ENCODE measurements at places on chromosomes 13 and 19. TPM values are rescaled to one million over a fixed set of nuclear protein-coding genes. Genes with fewer than 3 reads are reported as not detected.
A peak's percentile ranks its signal among the peaks of the same experiment; 100 is the strongest.

DNA sequence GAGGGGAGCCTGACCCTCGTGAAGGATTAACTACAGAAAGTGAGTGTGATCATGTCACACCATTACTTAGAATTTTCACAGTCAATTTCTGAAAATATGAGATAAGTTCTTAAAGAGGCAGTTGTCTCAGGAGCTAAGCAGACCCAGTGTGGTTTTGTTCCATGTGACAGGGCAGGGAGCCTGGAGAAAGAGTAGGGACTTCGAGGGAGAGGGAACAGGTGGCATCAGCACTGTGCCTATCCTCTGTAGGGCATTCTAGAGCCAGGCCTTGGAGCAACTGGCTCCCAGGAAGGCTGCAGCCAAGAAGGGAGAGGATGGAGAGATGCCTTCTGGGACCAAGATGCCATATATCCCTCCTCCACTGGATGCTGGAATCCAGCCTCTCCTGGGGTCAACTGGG is 183.0 kb downstream of the TSHZ3 start:
- peak; percentile 32 for DNase-seq

GRCh38 chr13:82569581-82569980 is 1312.7 kb downstream of the SLITRK1 start:
- DNase-seq = no peak

DNA sequence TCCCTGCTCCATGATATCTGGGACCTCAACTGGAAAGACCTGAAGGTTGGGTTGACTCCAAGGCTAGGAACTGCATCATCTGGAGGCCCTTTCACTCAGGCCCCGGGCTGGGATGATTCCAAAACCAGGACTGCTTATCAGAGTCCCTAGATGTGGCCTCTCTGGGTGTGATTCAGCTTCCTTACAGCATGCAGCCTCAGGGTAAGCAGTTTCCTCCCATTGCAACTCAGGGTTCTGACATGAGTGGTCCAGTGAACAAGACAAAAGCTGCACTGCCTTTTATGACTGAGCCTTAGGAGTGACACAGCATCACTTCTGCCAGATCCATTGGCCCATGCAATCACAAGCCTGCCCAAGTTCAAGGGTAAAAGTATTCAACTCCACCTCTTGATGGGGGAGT is 502.8 kb downstream of the COG6 start:
- DNase-seq = no peak

DNA sequence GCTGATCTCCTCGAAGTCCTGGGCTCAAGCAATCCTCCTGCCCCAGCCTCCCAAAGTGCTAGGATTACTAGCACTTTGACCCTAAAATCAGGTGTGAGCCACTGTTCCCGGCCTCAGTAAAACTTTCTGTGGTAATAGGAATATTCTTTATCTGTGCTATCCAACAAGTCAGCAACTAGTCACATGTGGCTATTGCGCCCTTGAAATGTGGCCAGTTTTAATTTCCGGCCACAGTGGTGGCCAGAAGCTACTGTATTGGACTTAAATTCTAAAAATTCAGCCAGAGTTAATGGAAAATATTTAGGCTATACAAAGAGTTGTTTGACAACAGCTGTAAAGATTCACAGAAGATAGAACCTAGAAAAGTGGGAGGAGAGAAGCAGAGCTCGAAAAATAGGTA is 30.0 kb downstream of the KEAP1 start:
- DNase-seq = no peak

GRCh38 chr19:49790866-49791265 is 22.2 kb downstream of the FUZ start:
- no peak for DNase-seq

GRCh38 chr13:57345526-57345925 is 178.5 kb downstream of the PRR20E start:
- DNase-seq = no peak

- DNase-seq = no peak
Measured at GRCh38 chr13:32314271-32315237, 609 bp downstream of the ZAR1L start.

DNA sequence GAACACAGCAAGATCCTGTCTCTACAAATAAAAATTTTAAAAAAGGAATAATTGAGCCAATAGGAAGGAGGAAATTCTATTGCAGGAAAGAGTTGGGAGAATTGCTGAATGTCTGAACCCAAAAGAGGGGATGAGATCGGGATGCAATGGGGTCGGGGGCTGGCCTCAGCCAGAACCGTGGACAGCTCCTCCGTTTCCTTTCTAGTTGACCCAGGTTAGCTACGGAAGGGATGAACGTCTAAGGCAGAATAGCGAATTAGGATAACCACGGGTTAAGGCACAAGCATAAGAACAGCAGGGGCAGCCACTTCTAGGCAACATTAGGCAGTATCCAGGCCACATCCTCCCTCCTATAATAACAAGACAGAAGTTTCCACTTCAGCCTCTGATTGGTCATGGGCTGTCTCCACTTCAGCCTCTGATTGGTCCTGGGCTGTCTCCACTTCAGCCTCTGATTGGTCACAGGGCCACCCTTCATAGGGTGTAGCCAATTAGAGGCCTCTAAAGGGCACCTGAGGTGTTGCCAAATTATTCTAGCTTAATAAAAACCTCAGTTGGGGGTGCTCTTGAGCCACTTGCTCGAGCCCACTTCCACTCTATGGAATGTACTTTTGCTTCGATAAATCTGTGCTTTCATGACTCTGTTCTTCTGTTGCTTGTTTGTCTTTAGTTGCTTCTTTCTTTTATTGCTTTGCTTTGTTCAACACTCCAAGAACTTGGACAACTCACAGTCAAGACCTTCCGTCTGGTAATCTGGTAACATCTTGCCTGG is 24.9 kb upstream of the TPM4 start:
- no peak for DNase-seq

DNA sequence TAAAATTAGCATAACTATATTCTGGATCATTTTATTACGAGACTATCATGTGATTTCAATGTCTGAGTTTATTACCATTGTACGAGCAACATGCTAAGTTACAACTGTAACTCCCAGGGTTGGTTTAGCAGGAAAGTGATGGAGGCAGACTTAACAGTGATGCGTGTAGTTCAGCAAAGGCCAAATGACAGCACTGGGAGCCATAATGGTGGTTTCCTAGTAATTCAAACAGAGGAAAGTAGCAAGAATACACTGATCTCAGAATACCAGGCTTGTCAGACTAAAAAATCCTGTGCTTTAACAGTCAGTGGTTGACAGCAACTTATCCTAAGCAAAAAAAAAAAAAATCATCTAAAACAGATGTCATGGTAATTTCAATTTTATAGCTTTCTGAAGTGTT is 229.6 kb downstream of the KLF12 start:
- DNase-seq = no peak

- peak; percentile 65 for DNase-seq
Measured at GRCh38 chr19:366951-367350, 22.4 kb upstream of the MIER2 start.

DNA sequence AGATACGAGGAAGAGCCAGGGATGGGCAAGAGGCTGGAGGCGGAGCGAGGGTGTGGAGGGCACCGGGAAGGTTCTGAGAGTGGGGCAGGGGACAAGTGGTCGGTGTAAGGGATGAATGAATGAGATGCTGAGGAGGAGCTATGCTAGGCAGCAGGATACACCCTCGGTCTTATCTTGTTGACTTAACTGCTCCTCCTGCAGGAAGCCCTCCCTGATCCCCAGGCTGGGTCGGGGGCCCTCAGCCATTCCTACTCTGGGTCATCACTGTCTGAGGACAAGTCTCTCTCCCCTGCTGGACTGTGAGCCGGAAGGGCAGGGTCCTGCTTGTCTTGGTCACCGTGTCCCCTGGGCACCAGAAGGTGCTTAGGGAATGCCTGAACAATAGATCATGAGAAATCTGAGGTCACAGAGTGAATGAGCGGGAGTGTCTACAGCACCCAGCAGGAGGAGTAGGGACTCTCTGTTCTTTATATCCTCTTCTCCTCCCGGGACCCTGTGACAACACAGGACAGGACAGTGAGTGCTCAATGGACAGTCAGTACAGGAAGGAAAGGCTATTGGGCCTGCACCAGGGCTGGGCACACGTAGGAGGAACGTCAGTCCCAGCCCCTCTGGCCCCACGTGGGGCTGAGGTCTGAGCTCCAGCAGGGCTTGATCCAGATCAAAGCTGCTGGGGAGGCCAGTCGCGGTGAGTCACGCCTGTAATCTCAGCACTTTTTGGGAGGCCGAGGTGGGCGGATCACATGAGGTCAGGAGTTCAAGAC is 6.5 kb downstream of the NKPD1 start:
- no peak for DNase-seq

DNA sequence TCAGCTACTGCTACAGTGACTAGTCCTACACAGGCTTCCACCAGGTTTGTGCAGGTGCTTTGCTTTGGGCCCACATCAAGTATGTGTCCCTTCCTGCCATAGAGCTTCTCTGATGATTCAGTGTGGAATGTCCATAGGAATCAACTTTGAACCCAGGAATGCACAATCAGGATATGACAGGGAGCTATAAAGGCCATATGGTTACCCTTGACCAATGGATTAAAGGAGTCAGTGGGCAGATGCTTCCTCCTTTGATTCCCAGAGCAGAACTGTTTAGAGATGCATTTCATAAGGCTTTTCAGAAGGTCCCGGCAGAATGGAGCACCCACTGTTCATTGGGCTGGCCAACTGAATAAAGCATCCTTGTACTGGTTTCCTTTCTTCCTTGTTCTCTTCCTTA is 145.2 kb upstream of the WASF3 start:
- no peak for DNase-seq

GRCh38 chr13:114056205-114057013 is 76.0 kb downstream of the RASA3 start:
- DNase-seq = no peak

GRCh38 chr13:30692113-30692512 is 43.2 kb upstream of the ALOX5AP start:
- DNase-seq = no peak

GRCh38 chr19:13849991-13850909 is 26.7 kb upstream of the NANOS3 start:
- DNase-seq = peak; percentile 96

DNA sequence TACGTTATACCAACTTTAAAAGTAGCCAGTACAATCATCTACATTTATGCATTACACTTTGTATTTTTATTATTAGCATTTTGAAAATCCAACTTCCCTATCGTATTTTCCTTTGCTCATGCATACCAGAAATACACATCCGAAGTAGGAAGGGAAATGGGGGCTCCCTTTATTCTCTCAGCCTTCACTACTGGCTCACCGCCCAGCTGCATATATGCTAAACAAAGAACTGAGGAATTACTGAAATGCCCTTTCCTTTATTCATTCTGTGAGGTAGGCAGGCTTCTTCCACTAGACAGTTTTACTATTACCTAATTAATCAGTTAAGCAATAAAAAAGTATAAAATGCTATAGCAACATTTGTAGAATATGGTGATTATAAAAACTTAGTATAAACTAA is 291.6 kb downstream of the KLF12 start:
- DNase-seq = no peak

DNA sequence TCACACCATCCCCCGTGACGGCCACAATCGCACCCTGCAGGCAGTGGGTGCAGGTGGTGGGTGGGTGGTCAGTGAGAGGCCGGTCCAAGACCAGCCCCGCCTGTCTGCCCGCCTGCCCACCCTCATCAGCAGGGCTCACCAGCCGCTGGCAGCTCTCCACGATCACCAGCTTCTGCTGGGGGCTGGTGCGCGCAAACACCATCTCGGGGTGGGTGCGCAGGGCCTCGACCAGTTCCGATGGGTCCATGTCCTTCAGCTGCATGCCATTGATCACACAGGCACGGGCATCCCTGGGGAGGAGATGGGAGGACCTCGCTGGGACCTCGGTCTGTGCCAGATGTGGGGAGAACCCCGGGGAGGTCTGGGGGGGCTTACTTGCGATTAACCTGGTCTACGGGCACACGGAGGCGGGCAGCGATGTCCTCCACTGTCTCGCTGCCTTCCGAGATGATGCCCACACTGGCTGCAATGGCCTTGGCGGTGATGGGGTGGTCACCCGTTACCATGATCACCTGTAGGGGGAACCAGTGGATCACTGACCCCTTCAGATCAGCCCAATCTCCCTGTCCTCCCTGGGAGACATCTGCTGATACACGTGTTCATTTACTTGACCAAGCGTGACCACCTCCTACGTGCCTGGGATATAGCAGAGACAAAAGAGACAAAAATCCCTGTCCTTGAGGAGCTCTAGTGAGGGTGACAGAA is 8.0 kb downstream of the ATP4A start:
- no peak for DNase-seq

- no peak for DNase-seq
Measured at GRCh38 chr13:23443878-23444277, 10.4 kb upstream of the SACS start.

- no peak for DNase-seq
Measured at GRCh38 chr19:30344446-30345425, 27.4 kb upstream of the ZNF536 start.

- no peak for DNase-seq
Measured at GRCh38 chr13:70505809-70506208, 397.6 kb upstream of the KLHL1 start.

DNA sequence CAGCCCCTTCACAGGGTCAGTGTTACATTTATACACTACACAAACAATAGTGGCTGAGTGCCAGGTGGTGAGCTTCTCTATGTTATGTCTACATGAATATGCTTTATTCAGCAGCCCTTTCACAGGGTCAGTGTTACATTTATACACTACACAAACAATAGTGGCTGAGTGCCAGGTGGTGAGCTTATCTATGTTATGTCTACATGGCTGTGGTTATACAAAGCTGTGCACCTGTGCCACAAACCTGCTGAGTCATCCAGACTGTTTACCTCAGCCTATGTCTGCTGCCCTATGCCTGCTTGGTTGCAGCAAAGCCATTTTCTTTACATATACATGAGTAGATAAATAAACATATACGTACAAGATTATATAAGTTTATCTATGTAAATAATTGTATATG is 76.5 kb downstream of the ZNF726 start:
- DNase-seq = no peak

DNA sequence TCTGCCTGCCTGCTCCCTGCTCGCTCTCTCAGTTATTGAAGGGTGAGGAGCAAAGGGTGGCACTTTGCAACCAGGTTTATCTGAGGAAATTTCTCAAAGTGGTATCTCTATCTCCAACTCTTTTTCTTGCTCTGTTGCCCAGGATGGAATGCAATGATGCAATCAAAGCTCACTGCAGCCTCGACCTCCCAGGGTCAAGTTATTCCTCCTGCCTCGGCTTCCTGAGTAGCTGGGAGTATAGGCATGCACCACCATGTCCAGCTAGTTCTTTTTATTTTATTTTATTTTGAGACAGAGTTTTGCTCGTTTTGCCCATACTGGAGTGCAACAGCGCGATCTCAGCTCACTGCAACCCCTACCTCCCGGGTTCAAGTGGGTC is 4.9 kb downstream of the ACTMAP start:
- DNase-seq = no peak

Gene CGB2
- not detected for total RNA-seq

Gene THSD8
- total RNA-seq = 8.2 TPM

Gene FXYD1
- not detected for total RNA-seq

Gene SLITRK1
- 0.21 TPM for total RNA-seq
